ENCODE measurements at places on chromosomes 7 and 10.

- DNase-seq: no peak
Observed at GRCh38 chr7:38309555-38309954, 36.1 kb upstream of the TARP start.

DNA sequence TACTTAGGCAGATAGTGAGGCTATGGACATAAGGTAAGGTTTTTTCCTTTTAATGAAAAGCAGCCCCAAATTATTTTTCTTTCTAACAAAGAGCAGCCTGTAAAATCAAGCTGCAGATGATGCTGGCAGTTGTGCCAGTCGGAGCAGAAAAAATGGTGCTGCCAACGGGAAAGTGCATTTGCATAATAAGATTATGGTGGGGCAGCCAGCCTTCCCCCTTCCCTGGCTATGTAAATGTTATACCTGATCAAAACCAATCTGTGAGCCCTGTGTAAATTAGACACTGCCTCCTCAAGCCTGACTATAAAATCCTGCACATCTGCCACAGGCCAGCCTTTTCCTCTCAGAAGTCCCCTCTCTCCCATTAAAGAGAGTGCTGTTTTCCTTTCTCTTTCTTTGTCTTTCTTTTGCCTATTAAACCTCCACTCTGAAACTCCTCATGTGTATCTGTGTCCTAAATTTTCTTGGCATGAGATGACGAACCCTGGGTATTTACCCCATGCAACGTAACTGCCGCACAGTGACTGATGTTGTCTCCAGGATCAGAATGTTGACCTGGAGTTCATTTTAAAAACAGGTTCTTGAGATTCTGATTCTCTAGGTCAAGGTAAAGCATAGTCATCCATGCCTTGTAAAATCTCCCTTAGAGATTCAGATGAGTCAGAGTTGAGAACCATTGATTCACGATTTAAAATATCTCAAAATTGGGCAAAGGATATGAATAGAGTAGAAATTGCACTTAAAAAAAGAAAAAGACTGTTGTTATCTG lies 167.3 kb upstream of the C1GALT1 start:
- DNase-seq: no peak

GRCh38 chr7:52502281-52502680 lies 533.2 kb upstream of the POM121L12 start:
- no peak for DNase-seq

GRCh38 chr10:83706120-83706519 lies 433.2 kb upstream of the GHITM start:
- DNase-seq: no peak

DNA sequence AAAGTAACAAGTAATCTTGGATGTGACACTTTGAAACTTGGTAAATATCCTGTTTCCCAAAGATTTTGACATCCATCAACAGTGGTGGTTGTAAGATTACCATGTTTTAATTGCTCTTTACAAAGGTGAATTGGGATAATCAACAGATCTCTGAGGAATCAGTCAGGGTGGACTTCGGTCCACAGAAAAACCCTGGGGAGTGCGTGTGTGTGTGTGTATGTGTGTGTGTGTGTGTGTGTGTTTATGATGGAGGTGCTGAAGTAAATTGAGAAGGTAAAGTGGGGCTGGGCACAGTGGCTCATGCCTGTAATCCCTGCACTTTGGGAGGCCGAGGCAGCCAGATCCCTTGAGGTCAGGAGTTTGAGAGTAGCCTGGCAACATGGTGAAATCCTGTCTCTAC lies 12.0 kb upstream of the AUTS2 start:
- DNase-seq: no peak

GRCh38 chr7:77282897-77283296 lies 83.3 kb upstream of the FGL2 start:
- DNase-seq: no peak

- no peak for DNase-seq
Observed at GRCh38 chr7:31098642-31099360, 46.7 kb downstream of the ADCYAP1R1 start.

- DNase-seq: no peak
Observed at GRCh38 chr10:5775685-5776084, 37.5 kb downstream of the GDI2 start.

DNA sequence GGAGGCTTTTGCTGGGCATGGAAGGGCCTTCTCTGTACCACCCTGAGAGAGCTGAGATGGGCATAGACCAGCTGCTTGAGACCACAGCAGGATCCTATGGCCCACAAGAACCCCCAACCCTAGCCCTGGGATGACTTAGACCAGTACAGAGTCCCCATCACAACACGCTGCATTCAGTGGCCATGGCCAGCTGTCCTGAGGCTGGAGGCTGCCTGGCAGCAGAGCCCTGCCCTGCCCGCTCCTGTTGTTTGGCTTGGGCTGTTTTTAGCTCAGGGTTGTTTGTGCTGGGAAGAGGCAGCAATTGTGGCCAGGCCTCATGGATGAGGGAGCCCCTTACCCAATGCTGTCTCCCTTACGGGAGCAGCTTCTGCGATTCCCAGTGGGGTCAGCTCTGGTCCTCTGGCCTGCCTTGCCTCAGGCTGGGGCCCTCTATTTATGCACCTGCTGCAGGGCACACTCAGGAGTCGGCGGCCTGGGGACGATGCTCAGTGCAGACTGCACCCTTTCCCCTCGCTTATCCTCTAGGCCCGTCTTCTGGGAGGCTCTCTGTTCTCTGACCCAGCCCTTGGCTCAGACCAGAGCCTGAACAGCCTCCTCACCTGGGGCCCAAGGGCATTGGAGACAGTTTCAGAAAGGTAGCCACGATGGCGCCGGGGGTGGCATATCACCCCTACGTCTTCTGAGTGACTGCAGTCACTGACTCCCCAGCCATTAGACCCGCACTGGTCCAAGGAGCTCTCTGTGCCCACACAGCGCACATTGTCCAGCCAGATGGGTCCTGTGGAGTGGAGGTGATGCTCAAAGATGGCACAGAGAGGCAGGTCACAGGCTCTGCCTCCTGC lies 6.3 kb downstream of the LOXL4 start:
- DNase-seq: no peak

GRCh38 chr7:11570205-11570604 lies 261.8 kb downstream of the THSD7A start:
- DNase-seq: no peak
